ENCODE measurements at places on chromosomes 1 and 21.

DNA sequence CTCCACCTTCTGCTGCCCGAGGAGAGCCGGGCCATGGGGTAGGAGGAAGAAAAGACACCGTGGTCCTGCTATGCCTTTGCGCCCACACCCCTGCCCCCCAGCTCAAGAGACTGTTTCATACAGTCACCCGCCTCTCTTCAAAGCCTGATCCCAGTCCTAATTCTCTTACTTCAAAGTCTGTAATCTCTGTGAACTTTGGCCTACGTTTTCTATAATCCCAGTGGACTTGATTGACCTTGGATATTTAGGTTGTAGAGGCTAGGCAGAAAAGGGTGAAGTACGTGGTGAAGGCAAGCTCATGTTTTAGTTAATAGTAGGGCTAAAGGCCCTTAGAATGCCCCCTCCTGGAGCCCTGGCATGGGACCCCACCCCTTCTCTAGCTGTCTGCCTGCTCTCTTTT, 28.4 kb downstream of the VPS13D start:
- no peak for DNase-seq

DNA sequence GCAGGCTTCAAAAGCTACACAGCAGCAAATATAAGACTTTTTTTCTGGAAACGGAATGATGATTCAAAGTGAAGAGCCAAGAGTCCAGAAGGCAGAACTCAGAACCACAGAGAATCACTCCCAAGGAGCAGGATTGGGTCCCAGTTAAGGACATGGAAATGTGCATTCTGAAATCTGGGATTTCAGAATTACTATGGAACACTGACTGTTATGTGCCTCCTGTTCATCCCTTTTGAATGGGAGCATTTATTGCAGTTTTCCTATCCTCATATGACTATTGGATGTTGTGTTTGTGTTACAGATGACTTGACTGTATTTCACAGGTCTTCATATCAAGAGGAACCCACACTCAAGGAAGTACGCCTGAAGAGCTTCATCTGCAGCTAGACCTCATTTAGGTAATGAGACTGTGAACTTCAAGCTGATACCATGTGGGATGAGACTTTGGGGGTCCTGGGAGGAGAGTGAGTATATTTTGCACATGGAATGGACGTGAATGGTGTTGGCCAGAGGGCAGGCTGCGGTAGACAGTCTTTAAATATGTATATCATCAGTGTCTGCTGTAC, 17.1 kb upstream of the CAP1 start:
- DNase-seq = no peak

DNA sequence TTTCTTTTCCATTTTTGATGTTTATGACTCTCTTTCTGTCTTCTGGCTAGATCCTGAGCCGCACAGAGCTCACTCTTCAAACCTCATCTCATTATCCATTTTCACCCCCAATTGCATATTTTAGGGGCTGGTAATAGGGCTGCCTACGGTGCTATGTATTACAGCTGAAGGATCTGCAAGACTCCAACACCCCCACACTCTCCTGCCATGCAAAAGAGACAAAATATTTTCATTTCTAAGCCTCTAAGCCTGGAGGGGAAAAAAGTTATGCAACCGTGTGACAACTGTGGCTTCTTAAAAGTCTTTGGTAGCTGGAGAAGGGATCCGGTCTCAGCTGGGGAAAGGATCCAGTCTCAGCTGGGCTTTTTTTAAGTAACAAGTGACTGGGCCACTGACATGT, 311.6 kb downstream of the NPHP4 start:
- DNase-seq = no peak

GRCh38 chr1:19643602-19644394, at the start of gene NBL1:
NBL1 (plus strand) TSS chr1:19644311; CDS start chr1:19655031, 10,720 bp downstream.
- no peak for DNase-seq

GRCh38 chr1:158101927-158102326, 78.8 kb upstream of the CD1D start:
- DNase-seq = peak; percentile 85

GRCh38 chr1:27811741-27812500, 18.7 kb upstream of the PPP1R8 start:
- DNase-seq = no peak

DNA sequence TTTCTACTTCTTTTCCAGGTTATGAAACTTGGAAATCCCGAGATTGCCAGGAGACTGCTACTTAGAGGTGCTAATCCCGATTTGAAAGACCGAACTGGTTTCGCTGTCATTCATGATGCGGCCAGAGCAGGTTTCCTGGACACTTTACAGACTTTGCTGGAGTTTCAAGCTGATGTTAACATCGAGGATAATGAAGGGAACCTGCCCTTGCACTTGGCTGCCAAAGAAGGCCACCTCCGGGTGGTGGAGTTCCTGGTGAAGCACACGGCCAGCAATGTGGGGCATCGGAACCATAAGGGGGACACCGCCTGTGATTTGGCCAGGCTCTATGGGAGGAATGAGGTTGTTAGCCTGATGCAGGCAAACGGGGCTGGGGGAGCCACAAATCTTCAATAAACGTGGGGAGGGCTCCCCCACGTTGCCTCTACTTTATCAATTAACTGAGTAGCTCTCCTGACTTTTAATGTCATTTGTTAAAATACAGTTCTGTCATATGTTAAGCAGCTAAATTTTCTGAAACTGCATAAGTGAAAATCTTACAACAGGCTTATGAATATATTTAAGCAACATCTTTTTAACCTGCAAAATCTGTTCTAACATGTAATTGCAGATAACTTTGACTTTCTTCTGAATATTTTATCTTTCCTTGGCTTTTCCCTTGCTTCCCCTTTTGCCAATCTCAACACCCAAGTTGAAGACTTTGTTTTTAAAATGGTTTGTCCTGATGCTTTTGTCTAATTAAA, 4.0 kb downstream of the CDKN2C start:
- no peak for DNase-seq

DNA sequence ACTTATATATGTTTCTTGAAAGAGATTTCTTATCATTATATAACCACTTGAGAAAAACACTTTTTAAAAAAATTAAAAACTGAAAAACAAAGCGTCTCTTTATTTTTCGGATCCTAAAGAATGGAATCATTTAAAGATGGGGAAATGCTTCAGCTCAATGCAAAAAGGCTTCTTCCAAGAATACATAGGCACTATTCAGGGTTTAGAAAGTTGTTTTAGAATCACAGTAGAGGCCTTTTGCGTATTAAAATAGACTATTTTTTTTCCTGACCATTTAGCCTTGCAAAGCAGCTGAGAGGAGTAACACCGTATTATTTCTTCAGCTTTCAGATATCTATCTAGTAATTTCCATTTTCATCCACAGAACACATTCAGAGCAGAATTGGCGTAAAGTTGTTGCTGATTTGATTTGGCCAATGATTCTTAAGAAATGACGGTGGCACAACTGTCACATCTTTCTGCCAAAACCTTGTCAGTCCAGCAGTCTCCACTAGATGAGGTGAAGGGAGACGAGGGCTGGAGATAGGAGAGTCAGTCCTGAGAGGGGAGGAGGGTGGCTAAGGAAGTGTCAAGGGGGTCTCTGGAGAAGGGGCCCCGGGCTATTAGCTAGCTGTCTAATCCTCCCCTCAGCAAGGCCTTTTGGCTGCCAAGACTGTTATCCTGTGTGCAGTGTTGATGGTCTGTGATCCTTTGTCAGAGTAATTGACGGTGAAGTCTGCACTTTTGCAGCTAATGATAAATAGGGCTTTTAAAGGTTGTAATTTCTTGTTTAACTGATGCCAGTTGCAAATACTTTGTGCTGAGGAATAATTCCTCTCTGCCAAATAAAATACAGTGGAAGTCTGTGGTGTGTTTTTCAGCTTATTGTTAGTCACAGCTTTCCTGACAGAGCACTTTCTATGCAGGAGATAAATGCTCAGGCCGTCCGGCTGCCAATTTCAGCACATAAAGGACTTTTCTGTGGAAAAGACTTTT, 34.7 kb downstream of the PRRX1 start:
- DNase-seq = no peak

DNA sequence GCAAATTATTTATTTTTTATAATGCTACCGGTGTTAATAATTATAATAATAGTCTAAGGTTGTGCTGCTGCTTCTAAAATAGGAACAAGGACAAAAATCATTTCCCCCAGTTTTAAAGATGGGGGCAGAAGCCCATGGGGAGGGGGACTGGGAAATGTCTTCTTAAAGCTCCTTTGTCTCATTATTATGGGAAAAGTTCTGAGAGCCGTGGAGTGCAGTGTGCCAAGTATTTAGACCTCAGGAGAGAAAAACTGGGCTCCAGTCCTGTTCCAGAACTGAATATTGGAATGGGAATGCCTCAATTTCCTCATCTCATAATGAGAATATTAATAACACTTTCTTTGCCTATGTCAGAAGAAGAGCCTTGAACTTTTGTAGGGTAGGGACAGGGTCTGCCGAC, 40.9 kb upstream of the ATF3 start:
- DNase-seq = no peak

- DNase-seq = no peak
These were observed 90.4 kb downstream of the KCNK1 start for GRCh38 chr1:233704170-233704897.
